ENCODE measurements at places on chromosomes 1 and 21.

DNA sequence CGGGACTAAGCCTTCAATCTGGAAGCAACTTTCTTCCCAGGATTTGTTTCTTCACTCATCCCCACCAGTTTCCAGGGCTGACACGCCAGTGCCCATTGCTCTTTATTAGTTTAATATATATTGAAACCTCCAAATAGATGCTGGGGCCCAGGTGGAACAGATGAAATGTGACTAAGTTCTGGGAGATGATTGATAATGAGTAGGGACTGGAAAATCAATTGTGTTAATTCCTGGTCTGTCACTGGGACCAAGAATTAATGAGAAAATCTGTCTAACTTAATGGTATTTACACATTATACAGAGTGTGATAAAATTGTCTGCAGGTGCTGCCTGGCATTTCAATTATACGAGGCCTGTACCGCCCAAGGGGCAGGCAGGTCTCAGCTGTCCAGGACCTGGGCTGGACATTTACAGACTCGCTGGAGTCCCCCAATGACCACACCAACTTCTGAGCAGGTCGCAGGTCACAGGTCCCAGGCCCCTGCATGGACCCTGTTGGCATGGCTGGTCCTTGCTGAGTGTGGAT is 35.8 kb downstream of the UBIAD1 start:
- no peak for DNase-seq

DNA sequence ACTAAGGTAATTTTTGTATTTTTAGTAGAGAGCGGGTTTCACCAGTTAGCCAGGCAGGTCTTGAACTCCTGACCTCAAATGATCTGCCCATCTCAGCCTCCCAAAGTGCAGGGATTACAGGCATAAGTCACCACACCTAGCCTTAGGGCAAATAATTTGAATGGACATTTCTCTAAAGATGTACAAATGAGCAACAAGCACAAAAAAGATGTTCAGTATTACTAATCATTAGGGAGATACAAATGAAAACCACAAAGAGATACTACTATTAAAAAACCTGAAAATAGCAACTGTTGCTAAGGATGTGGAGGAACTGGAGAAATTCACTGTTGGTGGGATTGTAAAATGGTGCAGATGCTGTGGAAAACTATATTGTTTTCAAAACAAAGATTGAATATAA is 79.1 kb downstream of the GABPA start:
- no peak for DNase-seq

DNA sequence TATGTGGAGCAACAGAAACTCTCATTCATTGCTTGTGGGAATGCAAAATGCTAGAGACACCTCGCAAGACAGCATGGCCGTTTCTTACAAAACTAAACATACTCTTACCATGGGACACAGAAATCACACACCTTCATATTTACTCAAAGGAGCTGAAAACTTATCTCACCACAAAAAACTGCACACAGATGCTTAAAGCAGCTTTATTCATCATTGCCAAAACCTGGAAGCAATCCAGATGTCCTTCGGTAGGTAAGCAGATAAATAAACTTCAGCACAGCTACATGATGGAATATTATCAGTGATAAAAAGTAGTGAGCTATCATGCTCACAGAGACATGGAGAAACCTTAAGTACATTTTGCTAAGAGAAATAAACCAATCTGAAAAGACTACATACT is 124.3 kb downstream of the RERE start:
- no peak for DNase-seq

DNA sequence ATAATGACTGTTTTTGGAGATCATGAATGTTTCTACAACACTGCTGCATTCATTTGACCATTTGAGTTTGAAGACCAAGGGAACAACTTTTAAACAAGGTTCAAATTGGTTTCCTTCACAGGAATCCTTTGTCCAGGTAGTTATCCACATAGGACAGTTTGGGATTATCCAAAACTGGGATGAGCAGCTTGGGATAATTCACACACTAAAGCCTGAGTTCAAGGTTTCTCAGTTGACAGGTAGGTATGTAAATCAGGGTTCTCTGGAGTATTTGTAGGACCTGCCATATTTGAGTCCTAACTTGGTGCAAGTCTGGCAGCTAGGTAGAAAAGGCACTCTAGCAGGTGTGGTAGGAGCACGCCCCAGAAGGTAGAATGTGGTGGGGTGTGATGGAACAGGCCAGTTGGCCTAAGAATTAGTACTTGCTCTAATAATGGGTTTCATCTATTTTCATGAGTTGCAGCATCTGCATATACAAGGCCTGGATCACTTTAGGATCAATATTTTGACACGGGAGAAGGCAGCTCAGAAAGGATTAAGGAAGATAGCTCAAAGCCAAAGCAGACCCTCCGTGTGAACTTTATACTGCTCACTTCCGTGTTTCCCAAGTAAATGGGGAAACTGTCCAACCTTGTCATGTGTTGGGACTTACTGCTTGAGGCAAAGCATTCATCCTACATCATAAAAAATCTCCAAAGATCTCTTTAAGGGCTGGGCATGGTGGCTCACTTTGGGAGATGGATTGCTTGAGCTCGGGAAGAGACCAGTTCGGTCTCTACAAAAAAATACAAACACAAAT is 14.1 kb upstream of the RAB42 start:
- DNase-seq = no peak

DNA sequence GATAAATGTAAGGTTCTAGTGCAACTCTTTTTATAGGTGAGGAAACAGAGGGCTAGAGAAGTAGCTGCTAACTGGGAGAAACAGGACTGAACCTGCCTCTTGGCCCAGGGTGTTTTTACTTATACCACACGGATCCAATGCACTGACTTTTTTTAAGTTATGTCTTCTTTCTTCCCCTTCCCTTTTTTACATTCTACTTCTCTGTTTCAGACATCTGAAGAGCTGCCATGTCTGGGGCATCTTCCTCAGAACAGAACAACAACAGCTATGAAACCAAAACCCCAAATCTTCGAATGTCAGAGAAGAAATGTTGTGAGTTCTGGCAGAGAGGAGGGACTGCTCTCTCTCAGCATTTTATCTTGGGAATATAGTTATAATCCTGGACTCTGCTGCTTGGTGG is 1.4 kb downstream of the PFKFB2 start:
- no peak for DNase-seq

GRCh38 chr1:247440001-247440620 is 17.8 kb downstream of the OR2B11 start:
- no peak for DNase-seq

DNA sequence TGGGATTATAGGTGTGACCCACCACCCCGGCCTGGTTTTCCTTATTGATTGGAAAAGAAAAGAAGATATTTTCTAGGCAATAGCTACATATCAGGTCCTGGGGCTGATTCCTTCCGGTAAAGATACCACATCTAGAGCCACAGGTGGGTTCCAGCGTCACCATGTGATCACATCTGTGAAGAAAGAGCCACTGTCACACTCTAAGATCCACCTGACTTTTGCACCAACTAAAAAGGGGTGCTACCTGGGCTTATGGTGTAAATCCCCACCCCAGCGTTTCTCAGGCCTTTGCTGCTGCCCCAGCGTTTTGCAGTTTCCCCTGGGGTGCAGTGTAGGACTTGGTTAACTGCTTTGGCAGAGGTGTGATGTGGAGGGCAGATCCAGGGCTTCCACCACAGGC is 22.3 kb upstream of the PDE9A start:
- no peak for DNase-seq

DNA sequence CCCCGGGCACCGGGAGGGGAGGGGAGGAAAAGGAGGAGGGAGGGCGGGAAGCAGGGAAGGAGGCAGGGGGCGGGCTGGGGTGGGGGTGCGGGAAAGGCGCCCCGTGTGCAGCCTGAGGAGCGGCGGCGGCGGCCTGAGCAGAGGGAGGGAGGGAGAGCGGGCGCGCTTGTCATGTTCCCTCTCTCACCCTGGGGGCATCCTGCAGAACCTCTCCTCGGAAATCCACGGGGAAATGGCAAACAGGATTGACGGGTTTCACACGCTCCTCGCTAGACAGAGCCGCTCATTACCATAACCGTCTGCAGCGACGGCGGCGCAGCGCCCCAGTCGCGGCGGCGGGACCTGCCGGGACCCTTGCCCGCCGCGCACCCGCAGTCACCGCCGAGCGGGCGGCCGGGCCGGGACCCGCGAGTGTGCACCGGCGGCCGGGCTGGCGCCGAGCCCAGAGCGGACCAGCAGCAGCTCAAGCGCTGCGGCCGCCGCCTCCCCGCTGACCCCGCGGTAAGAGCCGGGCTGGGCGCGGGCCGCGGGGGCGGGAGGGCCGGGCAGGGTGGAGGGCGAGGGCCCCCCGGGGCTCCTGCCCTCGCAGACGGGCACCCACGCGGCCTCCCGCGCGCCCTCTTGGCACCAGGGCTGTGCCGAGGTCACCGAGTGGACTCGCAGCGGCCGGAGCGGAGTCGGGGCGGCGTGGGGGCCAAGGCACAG is at the start of gene SERTAD4:
SERTAD4 (plus strand) TSS at position 286 of the 705 bp plus-strand sequence. CDS start 5,165 bp downstream, outside the sequence.
- no peak for DNase-seq

DNA sequence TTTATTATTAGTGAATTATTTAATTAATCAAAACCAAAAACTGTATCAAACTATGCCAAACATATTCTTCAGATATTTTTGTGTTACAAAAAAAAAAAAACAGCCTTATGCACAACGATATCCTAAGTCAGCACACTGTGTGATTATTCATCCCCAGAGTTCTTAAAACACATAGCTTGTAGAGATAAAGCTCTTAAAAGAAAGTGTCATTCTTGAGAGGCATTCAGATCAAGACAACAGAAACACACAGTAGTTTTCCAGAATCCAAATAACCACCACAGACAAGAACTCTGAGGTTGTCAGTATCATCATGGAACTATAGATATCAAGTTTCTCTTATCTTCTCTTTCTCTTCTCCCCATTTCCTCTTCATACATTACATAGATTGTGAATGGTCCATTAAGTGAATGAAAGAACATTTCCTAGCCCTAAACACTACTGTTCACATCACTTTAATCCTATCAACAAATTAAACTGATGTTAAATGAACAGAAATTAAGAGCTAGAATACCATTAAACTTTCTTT is 13.5 kb downstream of the ZZZ3 start:
- no peak for DNase-seq

DNA sequence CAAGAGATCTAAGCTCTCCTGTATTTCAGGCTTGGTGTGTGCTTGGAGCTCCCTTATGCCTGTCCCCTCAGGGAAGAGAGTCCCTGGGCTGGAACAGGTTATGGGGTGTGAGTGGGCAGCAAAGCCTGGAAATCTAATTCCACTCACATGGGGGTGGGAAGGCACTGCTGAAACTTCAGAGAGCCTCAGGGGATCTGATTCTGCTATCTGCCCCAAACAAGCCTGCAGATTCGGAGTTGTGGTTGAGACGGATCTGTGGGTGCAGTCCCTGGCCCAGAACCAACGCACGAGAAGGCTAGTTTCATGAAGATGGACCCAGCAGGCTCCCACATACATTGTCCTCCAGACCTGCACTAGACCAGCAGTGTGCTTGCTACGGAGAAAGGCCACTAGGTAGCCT is 2.9 kb downstream of the BLACAT1 start:
- DNase-seq = no peak

GRCh38 chr1:109757936-109758786 is 5.6 kb downstream of the EPS8L3 start:
- no peak for DNase-seq

Measured in stimulated activated CD8-positive, alpha-beta memory T cell treated with anti-CD3 and anti-CD28 coated beads, Interleukin-12 subunit alpha, Interleukin-12 subunit beta, amount 100 ng/mL, for 4 hours (primary cell).